T-helper 17 cell (primary cell): ENCODE measurements at places on chromosomes 2 and 18.

- H3K4me3 ChIP-seq, result no peak overlapping the region
- no peaks in the 10 kb centered on the region for H3K36me3 ChIP-seq
- H3K27me3 ChIP-seq, result no peaks in the 10 kb centered on the region
These were observed 540.8 kb upstream of the SPHKAP start for GRCh38 chr2:228722311-228722710.

- H3K27me3 ChIP-seq, result no peaks in the 10 kb centered on the region
- H3K4me3 ChIP-seq, result no peak overlapping the region
- no peak for DNase-seq
- no peak overlapping the region for H3K27ac ChIP-seq
- H3K4me1 ChIP-seq, result no peaks in the 10 kb centered on the region
These were observed 206.2 kb downstream of the HNMT start for GRCh38 chr2:138170485-138170884.

GRCh38 chr2:28356095-28356911 is 36.4 kb upstream of the FOSL2 start:
- peak overlapping the region; percentile 29 for H3K27ac ChIP-seq
- H3K36me3 ChIP-seq, result peaks cover 2% of the 10 kb centered on the region
- no peak for DNase-seq

GRCh38 chr2:120279708-120280107 is 27.1 kb downstream of the RALB start:
- H3K27ac ChIP-seq, result no peak overlapping the region
- H3K4me1 ChIP-seq, result peaks cover 9% of the 10 kb centered on the region
- DNase-seq, result no peak
- no peaks in the 10 kb centered on the region for H3K27me3 ChIP-seq
- peaks cover 10% of the 10 kb centered on the region for H3K36me3 ChIP-seq
